ENCODE measurements at places on chromosomes 12 and 14.

DNA sequence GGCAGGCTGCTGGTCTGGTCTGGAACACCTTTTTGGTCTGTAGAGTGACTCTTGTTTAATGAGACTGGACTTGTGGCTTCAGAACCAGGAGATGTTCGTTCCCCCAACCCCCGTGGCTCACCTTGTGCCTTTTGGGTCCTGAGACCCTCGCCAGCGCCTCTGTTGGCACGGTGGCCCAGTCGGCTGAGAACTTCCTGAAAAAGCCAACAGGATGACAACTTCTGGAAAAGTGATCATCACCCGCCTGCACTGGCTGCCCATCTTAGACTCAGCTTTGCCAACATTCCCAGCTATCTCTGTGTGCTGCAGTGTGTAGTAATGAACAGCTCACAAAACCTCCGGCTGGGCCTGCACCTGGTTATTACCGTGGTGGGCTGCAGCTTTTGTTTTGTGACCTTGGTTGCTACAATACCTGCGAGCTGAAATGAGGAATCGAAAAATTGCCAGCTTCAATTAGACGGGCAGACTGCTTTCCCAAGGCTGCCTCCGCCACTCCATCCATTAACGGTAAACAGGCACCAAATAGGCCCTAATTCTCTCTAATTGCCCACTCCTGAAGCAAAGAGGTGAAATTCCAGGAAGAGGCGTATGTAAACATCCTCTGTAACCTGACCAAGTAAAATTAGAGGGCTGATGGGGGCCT lies 16.0 kb downstream of the MEG3 start:
- peak; percentile 43 for DNase-seq

DNA sequence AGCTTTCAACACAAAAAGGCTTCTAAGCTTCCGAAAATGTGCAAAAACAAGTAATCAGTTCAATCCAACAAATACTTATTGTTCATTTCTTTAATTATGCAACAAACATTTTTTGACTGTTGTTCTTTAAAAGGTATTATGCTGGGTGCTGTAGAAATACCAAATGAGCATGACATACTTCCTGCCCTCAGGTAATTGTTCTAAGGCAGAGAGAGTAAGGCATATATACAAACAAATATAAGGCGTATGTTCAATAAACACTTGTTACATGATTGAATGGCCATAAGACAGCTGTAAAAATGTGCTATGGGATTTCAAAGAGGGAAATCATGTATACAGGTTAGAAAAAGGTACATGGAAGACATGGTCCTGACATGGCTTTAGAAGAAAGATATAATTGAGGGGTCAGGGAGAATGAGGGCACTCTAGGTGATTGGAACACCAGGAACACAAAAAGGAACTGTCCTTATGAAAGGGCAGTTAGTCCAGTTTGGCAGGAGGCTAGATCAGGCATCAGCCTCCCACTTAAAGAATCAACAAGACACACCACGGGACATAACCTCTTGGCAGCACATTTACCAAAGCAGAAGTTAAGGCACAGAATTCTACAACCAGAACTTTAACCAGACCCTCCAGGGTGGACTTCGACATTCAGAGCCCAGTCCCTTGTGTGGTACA lies 135.8 kb upstream of the SCAF11 start:
- DNase-seq: no peak

DNA sequence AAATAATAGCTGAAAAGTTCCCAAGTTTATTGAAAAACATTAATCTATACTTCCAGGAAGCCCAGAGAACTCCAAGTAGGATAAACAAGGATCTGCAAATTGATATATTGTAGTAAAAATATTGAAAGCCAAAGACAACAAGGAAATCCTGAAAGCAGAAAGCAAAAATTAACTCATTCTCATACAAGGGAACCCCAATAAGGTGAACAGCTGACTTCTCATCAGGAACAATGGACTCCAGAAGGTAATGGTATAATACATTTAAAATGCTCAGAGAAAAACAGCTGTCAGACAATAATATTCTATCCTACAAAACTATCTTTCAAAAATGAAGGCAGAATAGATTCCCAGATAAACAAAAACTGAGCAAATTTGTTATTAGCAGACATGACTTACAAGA lies 138.1 kb upstream of the BMP4 start:
- no peak for DNase-seq

DNA sequence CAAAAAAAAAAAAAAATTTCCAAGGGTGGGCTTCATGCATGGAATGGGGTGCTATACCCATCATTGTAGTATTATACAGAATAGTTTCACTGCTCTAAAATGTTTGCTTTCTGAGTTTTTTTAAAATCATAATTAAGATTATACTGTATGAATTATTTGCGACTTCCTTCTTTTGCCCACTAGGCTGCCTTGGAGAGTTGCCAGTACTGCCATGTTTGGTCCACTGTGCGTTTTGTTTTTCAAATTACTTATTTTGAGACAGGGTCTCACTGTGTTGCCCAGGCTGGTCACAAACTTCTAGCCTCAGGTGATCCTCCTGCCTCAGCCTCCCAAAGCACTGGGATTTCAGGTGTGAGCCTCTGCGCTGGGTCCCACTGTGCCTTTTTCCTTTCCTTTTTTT lies 19.9 kb downstream of the PLBD2 start:
- DNase-seq: no peak

GRCh38 chr12:124491310-124491709 lies 76.1 kb downstream of the NCOR2 start:
- DNase-seq: no peak

- no peak for DNase-seq
Measured at GRCh38 chr14:77622366-77622961, 6.0 kb upstream of the SPTLC2 start.

GRCh38 chr12:59407799-59408198 lies 188.0 kb upstream of the SLC16A7 start:
- no peak for DNase-seq

GRCh38 chr12:130948136-130948535 lies 5.6 kb upstream of the ADGRD1 start:
- no peak for DNase-seq

DNA sequence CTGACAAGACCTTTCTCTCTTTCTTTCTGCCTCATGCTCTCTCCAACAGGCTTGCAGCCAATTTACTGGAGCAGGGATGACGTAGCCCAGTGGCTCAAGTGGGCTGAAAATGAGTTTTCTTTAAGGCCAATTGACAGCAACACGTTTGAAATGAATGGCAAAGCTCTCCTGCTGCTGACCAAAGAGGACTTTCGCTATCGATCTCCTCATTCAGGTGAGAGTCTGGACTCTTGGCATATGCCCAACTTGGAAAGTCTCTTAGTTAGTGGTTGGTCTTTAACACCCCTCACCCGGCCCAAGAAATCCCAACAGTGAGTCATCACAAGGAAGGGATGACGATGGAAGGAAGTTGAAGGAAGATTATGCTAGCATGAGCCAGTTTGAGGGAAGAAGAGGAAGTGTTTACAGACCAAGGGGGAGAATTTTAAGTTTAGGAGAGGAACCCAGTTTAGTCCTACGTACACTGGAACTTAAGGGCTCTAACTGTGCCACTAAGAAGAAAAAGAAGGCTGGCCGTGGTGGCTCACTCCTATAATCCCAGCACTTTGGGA lies 189.7 kb downstream of the ETV6 start:
- no peak for DNase-seq

DNA sequence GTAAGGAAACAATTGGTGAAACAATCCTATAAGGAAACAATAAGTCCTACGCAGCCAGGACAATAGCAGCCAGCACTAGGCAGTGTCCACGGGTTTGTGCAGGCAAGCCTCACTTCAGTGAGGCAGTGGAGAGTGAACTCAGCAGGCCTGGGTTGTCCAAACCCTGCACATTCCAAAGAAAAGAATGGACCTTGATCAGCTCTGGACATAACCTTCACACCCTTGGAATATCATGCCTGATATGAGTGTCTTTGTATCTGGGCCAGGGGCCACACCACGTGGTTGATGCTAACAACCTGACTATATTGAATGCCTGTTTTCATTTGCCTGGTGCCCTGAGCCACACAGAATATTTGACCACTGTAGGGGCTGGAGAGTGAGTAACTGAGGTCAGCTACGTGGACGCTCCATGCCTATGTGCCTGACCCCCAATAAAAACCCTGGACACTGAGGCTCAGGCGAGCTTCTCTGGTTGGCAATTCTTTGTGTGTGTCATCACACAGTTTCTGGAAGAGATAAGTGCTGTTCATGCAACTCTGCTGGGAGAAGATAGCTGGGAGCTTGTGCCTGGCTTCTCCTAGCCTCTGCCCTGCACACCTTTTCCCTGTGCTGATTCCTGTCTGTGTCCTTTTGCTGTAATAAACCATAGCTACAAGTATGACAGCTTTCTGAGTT lies 81.4 kb upstream of the NCOR2 start:
- no peak for DNase-seq

- DNase-seq: no peak
Measured at GRCh38 chr14:55071870-55072640, 20.6 kb downstream of the MAPK1IP1L start.

GRCh38 chr14:101525640-101526527 lies 35.4 kb upstream of the DIO3 start:
- no peak for DNase-seq

DNA sequence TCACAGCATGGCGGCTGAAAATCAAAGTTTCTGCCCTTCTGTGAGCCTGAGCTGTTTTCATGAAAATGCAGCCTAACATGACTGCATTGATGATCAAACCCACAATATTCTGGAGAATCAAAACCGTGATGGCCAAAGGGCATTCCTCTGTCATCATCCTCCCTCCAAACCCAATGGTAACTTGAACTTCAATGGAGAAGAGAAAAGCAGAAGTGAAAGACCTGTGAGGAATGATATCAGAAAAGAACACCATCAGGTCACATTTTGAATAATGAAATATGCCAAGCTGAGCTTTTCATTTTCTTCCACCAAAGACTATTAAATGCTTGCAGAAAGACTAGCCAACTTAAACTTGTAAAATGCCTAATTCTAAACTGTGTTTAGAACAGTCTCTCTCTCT lies 8.1 kb downstream of the KCNJ8 start:
- no peak for DNase-seq

DNA sequence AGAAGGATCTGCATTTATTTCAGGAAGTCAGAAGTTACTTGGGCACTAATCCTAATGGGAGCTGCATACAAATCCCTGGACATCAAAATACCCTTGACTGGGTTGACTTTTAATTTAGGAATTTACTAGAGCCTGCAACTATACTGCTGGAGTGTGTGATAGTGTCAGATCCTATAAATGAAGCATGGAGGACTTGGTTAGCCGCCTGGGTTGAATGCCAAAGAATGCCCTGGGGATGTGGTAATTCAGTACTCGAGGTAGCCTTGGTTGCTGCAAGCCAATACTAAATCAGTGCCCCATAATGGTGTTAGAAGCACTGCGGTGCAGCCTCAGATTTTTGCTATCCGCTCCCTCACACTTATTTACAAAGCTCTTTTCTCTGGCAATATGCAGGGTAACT lies 184.9 kb downstream of the CAPZA3 start:
- no peak for DNase-seq

Data from NCI-H524 treated with DMSO at 0.1 percent for 48 hours (cell line).